ENCODE measurements at places on chromosomes 2 and 18. TPM values are rescaled to one million over a fixed set of nuclear protein-coding genes. Genes with fewer than 3 reads are reported as not detected.

RFTN2 gene
- total RNA-seq, result not detected

NEMP2 gene
- 5.5 TPM for total RNA-seq

SLC23A3 gene
- total RNA-seq, result 0.75 TPM

CYTIP gene
- 0.05 TPM for total RNA-seq

CTIF gene
- 12.5 TPM for total RNA-seq

GKN1 gene
- 0.24 TPM for total RNA-seq

SETBP1 gene
- total RNA-seq, result 0.63 TPM

CABYR gene
- 16.2 TPM for total RNA-seq

EIF2AK3 gene
- total RNA-seq, result 51.6 TPM
